8988T (cell line): ENCODE measurements at places on chromosomes 5 and 9.

- DNase-seq, result no peak
Measured at GRCh38 chr5:179240561-179240960, 104.7 kb downstream of the ADAMTS2 start.

- no peak for DNase-seq
Measured at GRCh38 chr5:5421149-5421960, 1.1 kb upstream of the ICE1 start.

DNA sequence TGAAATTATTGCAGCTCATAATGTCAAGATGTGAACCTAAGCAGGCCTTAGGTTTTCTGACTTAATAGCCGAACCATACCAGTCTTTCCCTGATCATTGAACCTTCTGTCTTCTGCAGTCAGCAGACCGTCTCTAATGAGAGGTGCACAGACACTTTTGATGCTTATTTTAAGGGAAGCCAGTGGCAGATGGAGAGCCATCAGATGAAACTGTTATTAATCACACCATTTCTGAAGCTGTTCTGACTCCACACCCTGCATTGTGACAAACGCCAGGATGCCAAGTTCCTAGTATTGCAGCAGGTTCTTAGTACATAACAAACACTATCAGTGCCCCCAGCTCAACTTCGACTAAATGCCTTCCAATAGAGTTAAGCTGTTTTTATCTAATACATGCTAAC, 43.0 kb downstream of the PIK3R1 start:
- no peak for DNase-seq

DNA sequence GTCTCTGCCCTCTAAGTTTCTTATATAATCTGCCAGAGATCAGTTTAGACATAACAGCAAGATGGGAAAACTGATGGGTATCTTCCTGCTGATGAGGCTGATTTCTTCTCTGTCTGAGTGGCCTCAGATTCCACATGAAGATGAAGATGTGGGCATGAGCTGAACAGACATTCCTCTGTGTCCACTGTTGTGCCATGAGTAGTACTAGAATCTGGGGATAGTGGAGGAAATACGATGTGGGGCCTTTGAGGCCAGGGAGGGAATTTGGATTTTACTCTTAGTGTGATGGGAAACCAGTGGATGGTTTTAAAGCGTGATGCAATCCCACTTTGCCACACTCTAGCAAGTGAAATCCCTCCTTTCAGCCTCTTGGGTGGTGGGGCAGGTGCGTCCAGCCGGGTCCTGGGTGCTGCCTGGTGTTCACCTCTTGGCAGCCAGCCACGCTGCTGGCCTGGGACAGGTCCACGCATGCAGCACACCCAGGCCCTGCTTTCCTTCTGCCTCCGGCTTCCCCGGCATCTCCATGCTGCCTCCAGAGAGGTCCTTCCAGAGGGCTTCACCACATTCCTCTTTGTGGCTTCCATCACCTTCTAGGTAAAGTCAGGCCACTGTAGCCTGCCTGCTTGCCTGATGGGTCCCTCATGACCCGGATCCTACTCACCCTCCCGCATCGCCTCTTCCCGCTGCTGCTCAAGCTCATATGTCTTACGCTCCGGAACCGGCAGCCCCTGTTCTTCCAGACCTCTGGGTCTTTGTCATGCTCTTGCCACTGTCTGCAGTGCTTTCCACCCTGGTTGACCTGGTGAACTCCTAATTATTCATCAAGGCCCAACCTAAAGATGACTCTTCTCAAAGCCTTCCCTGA, 28.1 kb upstream of the SH3PXD2B start:
- no peak for DNase-seq

GRCh38 chr5:79990205-79990597, 861 bp downstream of the MTX3 start:
- no peak for DNase-seq

GRCh38 chr9:121720311-121721057, 69.0 kb downstream of the DAB2IP start:
- DNase-seq, result no peak

GRCh38 chr5:68734781-68735180, 359.0 kb upstream of the SLC30A5 start:
- DNase-seq, result no peak

DNA sequence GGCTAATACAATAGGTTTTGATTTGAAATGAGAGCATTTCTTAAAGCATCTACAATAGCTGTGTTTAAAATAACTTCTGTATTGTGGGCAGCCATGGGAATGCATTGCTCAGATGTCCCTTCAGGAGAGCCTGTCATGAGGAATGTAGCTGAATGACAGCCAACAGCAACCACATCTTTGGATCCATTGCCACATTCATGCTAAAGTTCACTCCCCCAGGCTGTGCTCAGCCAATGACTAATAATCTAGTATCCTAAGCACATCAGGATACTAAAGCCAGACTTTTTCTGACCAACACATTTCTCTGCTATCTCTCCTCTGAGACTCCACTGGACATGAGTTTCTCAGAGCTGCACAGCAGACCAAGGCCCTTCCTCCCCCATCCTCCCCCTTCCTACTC, 45.5 kb downstream of the HTR1A start:
- no peak for DNase-seq
